ENCODE measurements at places on chromosomes 11 and 22. TPM values are rescaled to one million over a fixed set of nuclear protein-coding genes. Genes with fewer than 3 reads are reported as not detected.

- DNase-seq: no peak
These were observed 317 bp downstream of the BDNF start for GRCh38 chr11:27699926-27700350.

- no peak for DNase-seq
These were observed 34.7 kb downstream of the ALG9 start for GRCh38 chr11:111836721-111837120.

GRCh38 chr11:101030692-101031091 lies 98.9 kb downstream of the PGR start:
- no peak for DNase-seq

- no peak for DNase-seq
These were observed 13.8 kb upstream of the JAM3 start for GRCh38 chr11:134055029-134055428.

DNA sequence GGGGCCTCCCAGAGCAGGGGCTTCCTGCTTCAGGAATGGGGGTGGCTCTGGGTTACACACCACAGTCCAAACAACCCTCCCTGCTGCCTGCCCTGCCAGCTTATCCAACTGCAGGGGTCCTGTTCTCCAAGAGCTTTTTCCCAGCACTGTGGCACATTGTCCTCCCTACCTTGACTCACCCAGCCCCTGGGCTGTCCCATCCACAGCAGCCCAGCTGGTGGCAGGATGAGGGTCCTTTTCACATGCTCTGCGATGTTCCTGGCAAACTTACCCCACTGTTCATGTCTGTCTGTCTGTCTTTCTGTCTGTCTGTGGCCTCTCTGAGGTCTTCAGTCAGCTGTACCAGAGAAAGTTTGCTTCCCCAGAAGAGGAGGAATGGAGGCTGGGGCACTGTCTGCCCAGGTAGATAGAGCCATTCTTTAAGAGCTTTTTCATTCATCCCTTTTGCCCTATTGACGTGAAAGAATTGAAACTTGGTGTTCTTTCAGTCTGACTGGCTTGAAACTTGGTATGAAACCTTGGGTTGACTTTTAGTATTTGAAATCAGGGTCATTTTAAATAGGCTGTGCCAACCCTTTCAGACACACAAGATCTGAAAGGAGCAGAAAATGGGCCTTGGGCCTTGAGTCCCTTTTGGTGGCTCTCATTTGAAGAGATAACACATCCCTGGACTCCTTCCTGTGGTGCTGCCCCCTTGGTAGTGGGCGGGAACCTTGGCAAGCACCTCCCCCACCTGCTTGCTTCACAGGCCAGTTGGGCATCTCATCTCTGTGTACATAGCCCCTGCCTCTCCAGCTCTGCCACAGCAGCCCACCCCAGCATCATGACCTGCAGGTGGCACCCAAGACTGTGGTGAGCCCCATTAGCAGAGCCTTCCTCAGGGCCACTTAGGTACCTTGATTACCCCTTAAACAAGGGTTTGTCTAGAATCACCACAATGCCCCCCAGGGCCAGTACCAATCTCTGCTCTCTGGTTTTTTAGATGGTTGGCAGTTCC lies 74.6 kb upstream of the SUSD2 start:
- no peak for DNase-seq

GRCh38 chr11:45773786-45774655 lies 30.9 kb upstream of the SLC35C1 start:
- DNase-seq: no peak

GRCh38 chr22:49747130-49747529 lies 80.5 kb downstream of the BRD1 start:
- DNase-seq: no peak

GRCh38 chr22:39382410-39382809 lies 17.2 kb upstream of the TAB1 start:
- no peak for DNase-seq

- no peak for DNase-seq
These were observed 32.2 kb upstream of the OR4B1 start for GRCh38 chr11:48184452-48184851.

DNA sequence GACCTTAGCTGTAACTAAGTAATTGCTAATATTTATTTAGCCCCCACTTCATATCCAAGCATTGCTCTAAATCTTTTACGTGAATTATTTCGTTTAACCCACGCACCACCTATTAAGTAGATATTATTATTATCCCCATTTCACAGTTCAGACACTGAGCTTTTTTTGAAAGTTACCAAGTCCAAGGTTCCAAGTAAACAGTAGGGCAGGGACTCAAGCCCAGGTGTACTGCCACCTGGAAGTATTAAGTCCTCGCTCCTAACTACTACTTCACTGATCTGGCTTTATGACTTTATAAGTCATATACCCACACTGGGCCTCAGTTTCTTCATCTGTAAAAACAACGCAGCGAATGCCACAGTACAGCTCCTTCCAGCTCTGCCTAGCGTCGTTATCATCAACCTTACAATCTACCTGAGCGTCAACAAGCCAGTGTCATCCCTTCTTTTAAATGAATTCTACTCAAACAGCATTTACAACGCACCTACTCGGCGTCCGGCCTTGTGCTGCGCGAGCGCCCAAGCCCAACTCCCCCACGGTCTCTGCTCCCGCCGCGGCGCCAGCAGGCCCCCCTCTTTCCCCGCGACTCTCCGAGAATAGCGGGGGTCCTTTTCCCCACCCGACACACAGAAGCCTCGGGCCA lies 624 bp downstream of the TMEM41B start:
- peak; percentile 34 for DNase-seq

DNA sequence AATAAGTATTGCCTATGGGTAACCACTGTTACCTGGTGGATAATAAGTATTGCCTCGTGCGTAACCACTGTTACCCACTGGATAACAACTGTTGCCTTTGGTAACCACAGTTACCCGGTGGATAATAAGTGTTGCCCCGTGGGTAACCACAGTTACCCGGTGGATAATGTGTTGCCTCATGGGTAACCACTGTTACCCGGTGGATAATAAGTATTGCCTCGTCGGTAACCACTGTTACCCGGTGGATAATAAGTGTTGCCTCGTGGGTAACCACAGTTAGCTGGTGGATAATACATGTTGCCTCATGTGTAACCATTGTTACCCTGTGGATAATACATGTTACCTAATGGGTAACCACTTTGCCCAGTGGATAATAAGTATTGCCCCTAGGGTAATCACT lies 9.8 kb upstream of the NXPE4 start:
- DNase-seq: no peak

- no peak for DNase-seq
These were observed 12.9 kb upstream of the CRKL start for GRCh38 chr22:20904008-20904979.

GRCh38 chr22:37910890-37911672 lies 5.0 kb downstream of the MICALL1 start:
- DNase-seq: no peak

DNA sequence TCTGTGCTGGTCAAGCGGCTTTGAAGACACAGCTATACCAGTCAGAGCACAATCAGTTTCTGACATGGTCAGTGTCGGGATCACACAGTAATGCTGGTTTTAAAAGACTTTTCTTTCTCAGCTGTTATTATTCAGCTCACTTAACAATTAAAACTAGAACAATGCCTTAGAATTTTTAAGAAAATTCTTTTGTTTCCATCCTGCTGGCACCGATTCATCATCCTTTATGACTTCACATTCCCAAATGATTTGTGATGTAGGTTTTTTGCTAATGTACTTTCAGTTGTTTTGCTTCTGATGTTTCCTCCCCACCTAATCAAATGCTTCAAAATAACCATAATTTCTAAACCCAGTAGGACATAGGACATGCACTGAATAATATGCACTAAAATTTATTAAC lies 34.5 kb upstream of the OLFML1 start:
- no peak for DNase-seq

- no peak for DNase-seq
These were observed 534.3 kb upstream of the ARHGAP42 start for GRCh38 chr11:100152766-100153165.

DNA sequence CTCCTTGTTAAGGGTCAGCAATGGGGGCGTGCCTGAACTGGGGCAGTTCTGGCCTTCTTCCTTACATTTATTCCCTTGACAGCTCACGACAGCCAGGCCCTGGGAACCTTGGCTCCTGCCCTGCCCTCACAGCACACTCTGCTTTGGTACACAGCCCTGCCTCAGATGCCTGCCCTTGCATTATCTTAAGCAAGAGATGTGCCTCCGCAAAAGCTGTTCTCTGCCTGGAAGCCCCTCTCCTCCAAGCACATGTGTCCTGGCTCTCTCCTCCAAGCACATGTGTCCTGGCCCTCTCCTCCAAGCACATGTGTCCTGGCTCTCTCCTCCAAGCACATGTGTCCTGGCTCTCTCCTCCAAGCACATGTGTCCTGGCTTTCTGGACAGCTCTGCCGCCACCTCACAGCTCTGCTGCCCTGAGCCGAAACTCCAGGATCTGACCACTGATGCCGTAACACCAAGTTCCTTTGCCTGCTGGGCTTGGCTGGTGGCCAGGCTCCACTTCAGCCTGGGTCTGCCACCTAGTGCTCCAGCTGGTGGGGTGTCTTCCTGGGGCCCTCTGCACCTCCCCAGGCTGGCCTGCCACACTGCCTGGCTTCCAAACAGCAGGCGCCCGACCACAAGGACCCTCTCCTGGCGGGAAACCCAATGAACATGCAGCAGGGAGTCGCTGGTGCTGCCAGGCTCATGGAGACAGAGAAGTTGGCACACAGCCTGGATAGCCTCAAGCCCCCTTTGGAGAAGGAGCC lies 53.0 kb downstream of the SCUBE1 start:
- DNase-seq: no peak

- DNase-seq: no peak
These were observed 40.8 kb upstream of the GAL start for GRCh38 chr11:68643585-68643984.

DNA sequence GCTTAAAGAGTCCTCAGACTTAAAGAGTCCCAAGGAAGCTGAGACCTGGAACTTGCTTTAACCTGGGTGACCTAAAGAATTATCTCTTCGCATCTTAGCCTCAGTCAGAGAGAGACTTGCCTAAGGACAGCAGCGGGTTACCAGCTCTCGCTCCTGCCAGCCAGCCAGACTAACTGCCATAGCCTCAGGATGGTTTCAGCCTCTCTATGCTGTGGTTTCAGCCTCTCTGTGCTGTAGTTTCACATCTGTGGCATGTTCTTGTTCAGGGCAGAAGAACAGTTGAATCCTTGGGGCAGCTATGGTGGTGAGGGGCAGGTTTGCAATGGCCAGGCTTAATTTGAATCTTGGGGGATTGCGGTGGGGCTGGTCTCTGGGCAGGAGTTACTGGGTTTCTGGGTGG lies 2.3 kb downstream of the FRMD8 start:
- DNase-seq: no peak

DNA sequence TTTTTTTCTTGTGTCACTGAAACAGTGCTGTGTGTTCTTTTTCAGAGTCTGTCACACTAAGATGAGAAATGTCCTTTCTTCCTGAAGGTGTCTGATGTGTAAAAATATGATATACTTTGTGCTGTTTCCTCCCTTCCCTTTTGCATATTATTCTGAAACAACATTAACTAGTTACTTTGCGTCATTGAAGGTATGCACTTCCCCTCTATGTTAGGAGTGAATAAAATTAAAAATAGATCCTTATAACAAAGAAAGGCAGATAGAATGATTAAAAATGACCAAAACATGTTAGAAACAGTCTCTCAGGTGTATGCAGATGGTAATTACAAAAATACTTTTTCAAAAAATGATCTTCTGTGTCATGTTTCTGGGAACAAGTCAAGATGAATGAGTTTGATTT lies 1.6 kb upstream of the RAB30 start:
- DNase-seq: no peak

- DNase-seq: peak; percentile 50
These were observed 174.1 kb downstream of the TTC28 start for GRCh38 chr22:28505416-28506149.

- no peak for DNase-seq
These were observed 70.5 kb upstream of the TNRC6B start for GRCh38 chr22:40107244-40107643.

GRCh38 chr11:65381716-65382032 lies 772 bp downstream of the SLC25A45 start:
- no peak for DNase-seq

DNA sequence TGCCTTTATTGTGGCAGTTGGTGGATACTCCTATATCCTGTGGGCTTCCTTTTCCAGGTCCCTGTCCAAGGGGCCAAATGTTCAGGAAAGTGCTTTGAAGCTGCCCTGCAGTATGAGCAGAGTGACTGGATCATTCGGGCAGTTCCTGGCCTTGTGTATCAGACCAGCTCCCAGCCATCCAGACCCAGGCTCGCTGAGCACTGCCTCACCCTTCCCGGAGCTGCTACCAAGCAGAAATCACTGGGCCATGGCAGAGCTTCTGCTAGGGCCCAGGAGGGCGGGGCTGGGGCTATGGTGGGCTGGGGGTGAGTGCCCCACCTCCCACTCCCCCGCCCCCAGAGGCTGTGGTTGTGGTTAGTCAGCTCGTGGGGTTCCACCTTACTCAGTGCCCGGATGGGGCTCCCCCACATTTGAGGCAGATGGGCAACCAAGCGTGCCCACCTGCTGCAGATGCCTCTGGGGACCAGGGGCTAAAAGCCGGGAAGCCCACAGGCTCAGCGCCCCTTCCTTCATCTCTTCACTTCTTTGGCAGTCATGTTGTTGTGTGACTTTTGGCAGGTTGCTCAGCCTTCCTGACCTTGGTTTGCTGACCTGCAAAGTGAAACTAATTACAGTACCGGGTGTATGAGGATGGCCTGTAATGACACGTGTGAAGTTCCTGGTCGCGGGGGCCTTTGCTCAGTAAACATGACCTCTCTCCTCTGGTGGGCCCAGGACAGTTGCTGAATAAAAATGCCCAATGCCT lies 2.1 kb upstream of the LRRC32 start:
- no peak for DNase-seq

DNA sequence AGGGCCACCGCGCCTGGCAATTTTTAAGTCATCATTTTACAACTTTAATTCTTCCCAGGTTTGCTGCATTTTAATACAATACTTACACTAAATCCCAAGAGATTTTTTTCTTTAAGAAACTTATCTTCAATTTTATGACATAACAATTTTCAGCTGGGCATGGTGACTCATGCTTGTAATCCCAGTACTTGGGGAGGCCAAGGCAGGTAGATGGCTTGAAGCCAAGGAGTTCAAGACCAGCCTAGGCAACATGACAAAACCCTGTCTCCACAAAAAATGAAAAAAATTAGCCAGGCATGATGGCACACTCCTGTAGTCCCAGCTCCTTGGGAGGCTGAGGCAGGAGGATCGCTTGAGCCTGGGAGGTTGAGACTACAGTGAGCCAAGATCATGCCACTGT lies 38.8 kb downstream of the CLDN25 start:
- no peak for DNase-seq

DNA sequence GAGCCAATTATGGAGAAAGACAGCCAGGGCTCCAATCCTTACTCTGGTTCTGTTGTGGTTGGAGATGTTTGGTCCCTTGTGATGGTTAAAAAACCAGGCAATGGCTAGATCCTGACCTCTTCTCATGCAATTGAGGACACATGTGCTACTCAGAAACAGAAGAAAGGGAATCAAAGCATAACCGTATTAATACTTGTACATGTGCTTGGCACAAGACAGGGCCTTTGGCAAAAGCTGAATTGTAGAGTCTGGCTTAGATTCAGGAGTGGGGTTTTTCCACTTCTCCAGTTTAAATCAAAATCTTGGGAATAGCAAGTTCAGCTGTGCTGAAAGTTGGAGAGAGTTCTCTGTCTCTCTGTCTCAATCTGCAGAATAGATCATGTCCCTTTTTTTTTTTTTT lies 80.1 kb upstream of the E2F8 start:
- DNase-seq: no peak

The LRRC4C gene
- 12.8 TPM for polyA plus RNA-seq

The KRTAP5-10 gene
- 0.23 TPM for polyA plus RNA-seq

The SCGB1C1 gene
- polyA plus RNA-seq: not detected

The SHISAL1 gene
- polyA plus RNA-seq: 2.5 TPM

The ATL3 gene
- 15.2 TPM for polyA plus RNA-seq

The ZBED4 gene
- 18.1 TPM for polyA plus RNA-seq

The SLC5A4 gene
- 1.3 TPM for polyA plus RNA-seq

The OR52I2 gene
- not detected for polyA plus RNA-seq

The DDI1 gene
- polyA plus RNA-seq: not detected
